ENCODE measurements at places on chromosomes 11 and 22. TPM values are rescaled to one million over a fixed set of nuclear protein-coding genes. Genes with fewer than 3 reads are reported as not detected.

TTC36 gene
- 1.2 TPM for total RNA-seq

MACROD1 gene
- total RNA-seq = 16.8 TPM

SLC22A8 gene
- not detected for total RNA-seq

KCNQ1 gene
- total RNA-seq = 1.0 TPM

ACR gene
- 0.21 TPM for total RNA-seq

LRRC4C gene
- 0.15 TPM for total RNA-seq

KLHDC7B gene
- total RNA-seq = 1.8 TPM

Data from Panc1 (cell line).